ENCODE measurements at places on chromosomes 6 and 20.

DNA sequence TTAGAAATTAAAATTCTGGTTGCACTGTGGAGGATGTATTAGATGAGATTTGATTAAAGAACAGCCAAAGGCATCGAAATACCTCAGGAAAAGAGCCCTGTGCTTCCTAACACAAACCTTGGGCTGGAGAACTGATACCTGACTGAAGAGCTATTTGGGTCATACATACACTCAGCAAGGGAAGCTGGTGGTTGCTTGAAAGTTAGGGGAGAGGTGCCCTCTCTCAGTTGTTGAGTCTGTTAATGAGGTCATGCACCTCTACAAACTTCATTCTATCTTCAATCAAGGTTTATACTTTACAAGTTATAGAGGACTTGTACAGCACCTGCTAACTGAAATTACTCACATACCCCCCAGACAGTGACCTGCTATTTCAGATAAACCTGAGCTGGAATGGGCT, 25.5 kb downstream of the FAM184A start:
- DNase-seq = no peak

DNA sequence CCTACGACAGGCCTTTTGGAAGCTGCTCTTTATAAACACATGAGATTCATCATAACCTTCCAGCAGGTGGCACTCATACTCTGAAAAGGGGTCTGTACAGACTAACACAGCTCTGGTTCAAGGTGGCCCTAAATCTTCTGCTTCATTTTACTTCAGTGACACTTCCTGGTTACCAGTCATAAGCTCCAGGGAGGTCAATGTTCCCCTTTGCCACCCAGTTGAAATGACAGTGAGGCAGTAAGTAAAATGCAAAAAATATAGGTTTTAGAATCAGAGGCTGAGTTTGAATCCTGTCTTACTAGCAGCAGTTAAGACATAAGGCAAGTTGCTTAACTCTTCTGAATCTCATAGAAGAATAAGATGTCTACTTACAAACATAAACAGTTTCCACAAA, 132.8 kb downstream of the CDK19 start:
- DNase-seq = peak; percentile 5

DNA sequence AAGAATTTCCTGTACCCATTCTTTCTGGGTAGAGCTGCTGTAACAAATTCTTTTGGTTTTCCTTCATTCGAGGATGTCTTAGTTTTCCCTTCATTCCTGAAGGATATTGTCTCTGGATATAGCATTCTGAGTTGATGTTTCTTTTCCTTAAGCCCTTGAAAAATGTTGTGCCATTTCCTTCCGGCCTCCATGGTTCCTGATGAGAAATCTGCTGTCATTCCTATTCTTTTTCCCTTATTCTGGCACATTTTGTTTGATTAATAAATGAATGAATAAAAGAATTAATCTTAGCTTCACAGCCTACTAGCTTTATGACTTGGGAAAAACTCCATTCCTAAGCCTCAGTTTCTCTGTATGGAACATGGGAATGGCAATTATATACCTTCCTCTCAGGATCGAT, 173.1 kb downstream of the EYA2 start:
- DNase-seq = no peak

GRCh38 chr20:41029150-41029901, 704 bp downstream of the TOP1 start:
- DNase-seq = peak; percentile 24

- DNase-seq = no peak
Measured at GRCh38 chr6:2124260-2124709, 121.1 kb downstream of the GMDS start.

DNA sequence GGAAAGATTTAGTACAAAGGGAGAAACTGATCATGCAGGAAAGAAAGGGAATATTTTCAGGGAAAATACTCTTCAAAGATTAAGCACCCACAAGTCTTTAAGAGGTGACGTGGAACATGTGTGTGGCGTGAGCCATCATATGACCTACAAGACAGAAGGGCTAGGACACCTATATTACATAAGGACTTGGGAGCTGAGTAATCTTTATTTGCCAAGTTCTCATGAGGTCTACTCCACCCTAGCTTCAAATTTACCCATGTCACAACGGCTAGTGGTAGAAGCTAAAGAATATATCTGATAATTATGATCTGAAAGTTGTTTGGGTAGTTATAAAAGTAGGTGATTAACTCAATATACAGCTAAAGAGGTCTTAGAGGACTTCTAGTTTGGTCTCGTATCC, 167.8 kb downstream of the GJA10 start:
- DNase-seq = no peak

GRCh38 chr6:48429610-48430009, 318.6 kb upstream of the PTCHD4 start:
- peak; percentile 31 for DNase-seq

DNA sequence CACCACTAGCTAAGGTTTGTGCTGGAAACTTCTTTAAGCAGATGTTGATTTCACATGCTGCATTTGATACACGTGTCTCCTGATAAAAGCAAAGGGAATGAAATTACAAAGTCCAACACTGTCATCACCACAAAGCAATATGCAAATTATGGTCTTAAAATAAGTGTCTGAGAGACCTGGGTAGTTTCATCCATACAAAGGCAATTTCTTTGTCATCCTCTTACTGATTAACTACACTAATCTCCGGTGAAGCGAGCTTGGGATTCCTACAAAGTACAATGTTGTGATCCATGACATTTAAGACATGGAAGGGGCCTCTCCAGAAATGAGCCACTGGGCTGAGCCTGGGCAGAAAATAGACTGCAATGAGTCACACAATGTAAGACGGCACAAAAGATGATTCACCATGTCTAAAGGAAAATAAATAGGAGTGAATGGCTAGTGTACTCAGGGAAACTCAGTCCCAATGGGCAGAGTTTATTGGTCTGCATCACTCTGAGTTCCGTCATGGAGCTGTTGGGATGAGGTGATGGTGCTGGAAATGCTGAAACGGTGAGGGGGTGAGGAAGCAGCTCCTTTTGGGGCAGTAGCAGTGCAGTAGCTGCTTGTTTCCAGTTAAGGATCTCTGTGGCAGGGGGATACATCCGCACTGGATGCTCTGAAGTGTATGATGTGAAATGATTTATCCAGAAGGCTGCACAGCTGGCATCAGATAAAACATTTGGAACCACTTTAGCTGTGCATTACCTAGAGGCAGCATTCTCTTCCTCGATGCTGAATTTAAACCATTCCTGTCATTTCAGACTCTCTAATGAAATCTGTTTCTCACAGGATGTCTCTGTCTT, 103.3 kb downstream of the IBTK start:
- no peak for DNase-seq

GRCh38 chr20:56733967-56734366, 104.9 kb downstream of the TFAP2C start:
- no peak for DNase-seq

- DNase-seq = no peak
Measured at GRCh38 chr20:41546535-41546934, 71.6 kb downstream of the CHD6 start.

DNA sequence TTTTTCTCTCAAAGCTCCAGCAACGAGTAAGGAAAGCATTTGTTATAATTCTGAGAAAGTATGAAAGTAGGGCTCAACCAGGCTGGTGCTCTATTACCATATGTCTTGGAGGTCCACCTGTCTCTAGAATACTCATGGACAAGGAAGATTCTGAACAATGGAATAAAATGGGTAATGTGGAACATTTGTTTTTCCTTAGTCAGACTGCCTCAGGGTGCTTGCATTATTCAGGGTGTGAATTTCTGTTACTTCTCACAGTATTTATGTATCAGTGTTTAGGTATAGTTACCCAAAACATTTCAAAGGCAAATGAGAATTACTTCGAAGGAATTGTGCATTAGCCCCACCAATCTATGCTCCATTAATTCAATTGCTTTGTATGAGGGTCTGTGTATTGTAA, 586.2 kb upstream of the CITED2 start:
- DNase-seq = no peak

DNA sequence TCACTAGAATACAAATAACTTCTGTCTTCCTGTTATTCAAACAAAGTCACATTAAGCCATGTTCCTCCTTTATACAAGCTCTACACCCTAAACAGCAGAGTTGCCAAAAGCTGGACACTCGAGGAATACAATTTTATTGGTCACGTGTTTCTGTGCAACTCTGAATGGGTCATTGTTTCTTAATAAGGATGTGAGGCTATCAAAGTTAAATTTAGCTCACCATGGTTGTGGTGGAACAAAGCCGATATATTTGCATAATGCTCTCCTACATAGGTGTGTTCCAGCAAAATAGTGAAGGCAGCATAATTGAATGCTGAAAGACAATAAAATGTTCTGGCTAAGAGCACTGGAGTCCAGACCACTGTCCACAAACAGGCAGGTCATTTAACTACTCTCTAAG, 36.9 kb upstream of the CD2AP start:
- DNase-seq = no peak

DNA sequence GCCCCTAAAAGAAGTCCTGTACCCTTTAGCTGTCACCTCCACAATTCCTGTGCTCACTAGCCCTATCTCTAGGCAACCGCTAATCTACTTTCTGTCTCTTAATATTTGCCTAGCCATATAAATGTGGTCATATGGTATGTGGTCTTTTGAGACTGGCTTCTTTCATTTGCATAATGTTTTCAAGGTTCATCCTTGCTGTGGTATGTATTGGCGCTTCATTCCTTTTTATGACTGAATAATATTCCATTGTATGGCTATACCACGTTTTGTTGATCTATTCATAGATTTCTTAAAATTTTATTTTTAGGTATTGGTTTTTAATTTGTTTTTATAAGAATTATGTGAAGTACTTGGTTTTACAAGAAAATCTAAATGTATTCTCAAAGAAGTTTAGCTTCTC, 70.0 kb downstream of the MAP3K4 start:
- no peak for DNase-seq

- DNase-seq = no peak
Measured at GRCh38 chr20:11687546-11688292, 230.0 kb upstream of the BTBD3 start.

DNA sequence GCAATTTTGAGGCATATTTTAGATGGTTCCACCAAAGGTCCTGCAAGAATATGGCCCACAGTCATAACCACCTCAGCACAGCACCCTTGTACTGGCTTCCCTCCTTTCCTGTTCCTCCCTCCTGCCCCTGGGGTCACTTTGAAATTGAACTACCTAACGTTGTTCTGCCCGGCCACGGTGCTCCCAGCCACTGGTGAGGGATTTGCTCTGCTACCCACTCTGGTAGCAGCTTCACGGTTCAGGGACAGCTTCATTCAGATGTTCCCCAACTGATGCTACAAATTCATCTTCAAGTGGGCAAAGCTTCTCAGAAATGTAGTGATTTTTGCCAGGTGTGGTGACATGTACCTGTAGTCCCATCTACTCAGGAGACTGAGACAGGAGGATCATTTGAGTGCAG, 7.9 kb upstream of the NELFCD start:
- DNase-seq = no peak

GRCh38 chr6:49328051-49328744, 134.9 kb downstream of the MMUT start:
- DNase-seq = no peak

- no peak for DNase-seq
Measured at GRCh38 chr20:44954211-44954610, 6.0 kb downstream of the TOMM34 start.

DNA sequence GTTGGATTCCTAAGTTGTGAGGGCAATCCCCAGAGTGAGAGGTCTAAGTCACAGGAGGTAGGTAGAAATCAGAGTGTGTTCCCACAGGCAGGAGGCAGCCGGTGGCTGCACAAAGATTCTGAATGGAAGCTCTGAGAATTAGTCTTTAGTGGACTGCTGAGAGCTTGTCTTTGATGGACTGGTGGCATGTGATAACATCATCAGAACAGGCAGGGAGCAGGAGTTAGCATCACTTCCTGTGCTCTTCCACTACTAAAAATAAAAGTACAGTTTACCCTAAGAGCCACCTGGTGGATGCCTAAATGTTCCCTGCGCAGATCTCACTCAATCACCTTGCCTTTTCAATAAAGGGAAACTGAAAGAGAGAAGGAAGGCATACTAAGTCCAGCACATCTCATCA, 294.6 kb upstream of the POU3F2 start:
- peak; percentile 3 for DNase-seq

Data from NCI-H510A treated with DMSO at 0.1 percent for 48 hours (cell line).